Cortex of kidney (tissue), 1 donor: ENCODE measurements at places on chromosomes 6 and 20.

- no peak for DNase-seq
These were observed 226.6 kb downstream of the ALDH8A1 start for GRCh38 chr6:134723081-134723871.

DNA sequence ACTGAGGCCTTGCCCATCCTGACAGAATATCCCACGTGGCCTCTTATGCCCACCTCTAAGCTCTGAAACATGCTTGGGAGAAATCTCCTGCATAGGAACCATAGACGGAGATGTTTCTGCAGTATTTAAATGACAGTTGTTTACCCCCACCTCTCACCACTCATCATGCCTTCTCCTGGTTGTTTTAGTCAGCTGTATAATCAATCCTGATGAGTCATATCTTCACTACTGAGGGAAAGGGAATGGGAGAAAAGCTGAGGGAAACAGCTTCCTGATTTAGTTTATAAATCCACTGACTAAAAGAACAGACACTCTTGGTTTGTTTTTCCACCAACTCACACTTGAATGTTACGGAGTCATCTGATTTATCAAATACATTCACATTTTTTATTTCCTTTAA, 113.2 kb upstream of the TENT5A start:
- no peak for DNase-seq

GRCh38 chr20:56433880-56434255, 21.8 kb downstream of the CASS4 start:
- no peak for DNase-seq

DNA sequence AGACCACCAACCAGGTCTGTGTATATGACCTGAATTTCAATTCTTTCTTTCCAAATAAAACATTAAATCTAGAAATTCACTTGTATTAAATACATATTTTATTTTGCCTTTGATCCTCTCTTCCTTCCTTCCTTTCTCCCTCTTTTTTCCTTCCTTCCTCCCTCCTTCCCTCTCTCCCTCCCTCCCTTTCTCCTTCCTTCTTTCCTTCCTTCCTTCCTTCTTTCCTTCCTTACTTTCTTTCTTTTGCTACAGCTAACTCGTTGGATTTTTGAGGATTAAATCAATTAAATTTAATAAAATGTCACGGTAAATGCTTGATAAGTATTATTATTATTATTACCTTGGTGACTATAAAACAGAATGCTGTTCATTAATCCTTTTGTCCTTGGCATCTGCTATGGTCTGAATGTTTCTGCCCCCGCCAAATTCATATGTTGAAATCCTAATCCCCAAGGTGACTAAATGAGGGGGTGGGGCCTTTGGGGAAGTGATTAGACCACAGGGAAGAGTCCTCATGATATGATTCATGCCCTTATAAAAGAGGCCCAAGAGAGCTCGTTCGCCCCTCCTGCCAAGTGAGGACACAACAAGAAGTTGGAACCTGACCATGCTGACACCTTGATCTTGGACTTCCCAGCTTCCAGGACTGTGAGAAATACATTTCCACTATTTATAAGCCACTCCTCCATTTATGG, 67.6 kb upstream of the BTBD3 start:
- no peak for DNase-seq

DNA sequence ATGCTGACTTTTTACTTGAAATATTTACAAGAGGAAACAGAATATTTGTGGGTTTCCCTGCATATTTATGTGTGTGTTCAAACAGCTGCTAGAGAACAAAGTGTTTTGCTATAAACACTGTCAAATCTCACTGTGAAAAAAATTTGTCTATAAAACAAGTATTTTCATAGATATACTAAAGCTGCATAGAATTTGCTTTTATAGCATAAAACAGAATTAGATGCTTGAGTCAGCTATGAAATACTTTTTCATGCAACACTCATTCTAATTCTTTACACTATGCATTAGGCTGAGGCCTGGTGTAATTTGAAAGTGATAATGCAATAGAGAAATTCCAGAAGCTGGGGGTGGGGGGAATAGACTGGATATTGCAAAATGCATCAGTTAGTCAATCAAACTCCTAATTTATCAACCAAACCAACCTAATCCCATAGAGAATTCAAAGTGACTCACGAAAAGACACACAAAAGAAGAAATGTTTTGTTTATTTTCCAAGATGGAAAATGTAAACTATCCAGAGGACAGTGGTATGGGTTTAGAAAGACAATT, 148.2 kb downstream of the LAMA2 start:
- DNase-seq = no peak

GRCh38 chr20:17771206-17772004, 71.6 kb downstream of the BANF2 start:
- DNase-seq = no peak

GRCh38 chr20:23164176-23164601, 78.1 kb upstream of the CD93 start:
- no peak for DNase-seq

DNA sequence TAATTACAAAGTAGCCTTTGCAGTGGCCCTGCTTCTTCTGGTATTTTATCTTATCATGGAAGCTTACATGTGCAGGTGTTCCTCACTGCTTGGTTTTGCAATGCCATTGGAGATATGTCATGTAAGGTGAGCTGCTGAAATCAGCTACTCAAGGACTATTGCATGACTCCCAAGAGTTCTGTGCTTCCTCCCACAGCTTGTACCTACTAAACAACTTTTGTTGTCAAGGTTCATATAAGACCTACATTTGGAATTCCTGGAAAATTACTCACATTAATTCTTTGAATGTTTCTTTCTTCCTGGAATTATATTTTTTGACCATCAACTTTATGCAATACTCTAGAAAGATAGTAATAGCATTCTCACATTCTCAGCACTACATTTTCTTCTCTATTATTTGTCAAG, 427.5 kb upstream of the HSF2 start:
- no peak for DNase-seq

GRCh38 chr6:40845553-40845952, 193.5 kb downstream of the UNC5CL start:
- DNase-seq = no peak

DNA sequence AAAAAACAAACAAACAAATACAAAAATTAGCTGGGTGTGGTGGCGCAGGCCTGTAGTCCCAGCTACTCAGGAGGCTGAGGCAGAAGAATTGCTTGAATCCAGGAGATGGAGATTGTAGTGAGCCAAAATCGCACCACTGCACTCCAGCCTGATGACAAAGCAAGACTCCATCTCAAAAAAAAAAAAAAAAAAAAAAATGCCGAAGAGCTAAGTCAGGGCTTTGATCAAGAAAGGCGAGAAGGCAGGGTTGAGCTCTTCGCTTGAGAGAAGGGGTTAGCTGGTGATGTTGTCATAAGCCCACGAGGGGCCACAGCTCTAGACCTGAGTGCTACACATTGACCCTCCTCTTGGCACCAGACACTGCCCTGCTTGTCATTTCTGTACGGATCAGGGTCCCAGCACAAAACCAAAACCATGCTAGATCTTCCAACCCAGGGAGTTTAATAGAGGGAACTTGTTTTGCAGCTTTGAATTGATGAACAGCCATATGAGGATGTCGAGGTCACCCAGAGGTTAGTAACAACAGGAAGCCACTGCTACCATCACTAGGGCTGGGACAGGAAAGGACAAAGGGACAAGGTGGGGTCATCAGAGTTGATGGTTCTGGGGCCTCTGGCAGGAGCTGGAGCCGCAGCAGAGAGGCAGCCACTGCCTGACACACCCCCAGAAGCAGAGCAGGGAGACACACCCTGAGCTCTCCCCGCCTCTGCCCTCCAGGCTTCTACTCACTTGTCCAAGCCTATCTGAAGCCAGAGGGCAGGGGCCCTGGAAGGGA, 122.7 kb downstream of the SNX5 start:
- DNase-seq = no peak

- DNase-seq = no peak
These were observed 304.0 kb downstream of the TSHZ2 start for GRCh38 chr20:53276143-53276542.
